GM04504 (cell line): ENCODE measurements at places on chromosomes 4 and X.

GRCh38 chr4:19092797-19093196, 1071.2 kb upstream of the LCORL start:
- no peak for DNase-seq

DNA sequence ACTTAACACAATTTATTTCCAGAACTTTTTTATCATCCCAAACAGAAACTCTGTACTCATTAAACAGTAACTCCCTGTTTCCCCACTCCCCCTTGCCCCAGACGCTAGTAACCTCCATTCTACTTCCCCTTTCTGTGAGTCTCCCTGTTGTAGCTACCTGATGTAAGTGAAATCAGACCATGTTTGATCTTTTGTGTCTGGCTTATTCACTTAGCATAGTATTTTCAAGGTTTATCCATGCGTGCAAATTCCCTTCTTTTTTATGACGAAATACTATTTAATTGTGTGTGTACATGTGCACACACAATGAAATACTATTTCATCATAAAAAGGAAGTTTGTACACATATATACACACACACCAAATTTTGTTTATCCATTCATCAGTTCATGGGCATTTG, 5.2 kb downstream of the PKD2 start:
- no peak for DNase-seq

- no peak for DNase-seq
Measured at GRCh38 chr4:57110640-57111511, 691 bp upstream of the IGFBP7 start.

GRCh38 chr4:34720571-34720970, 1523.7 kb downstream of the ARAP2 start:
- peak; percentile 41 for DNase-seq

DNA sequence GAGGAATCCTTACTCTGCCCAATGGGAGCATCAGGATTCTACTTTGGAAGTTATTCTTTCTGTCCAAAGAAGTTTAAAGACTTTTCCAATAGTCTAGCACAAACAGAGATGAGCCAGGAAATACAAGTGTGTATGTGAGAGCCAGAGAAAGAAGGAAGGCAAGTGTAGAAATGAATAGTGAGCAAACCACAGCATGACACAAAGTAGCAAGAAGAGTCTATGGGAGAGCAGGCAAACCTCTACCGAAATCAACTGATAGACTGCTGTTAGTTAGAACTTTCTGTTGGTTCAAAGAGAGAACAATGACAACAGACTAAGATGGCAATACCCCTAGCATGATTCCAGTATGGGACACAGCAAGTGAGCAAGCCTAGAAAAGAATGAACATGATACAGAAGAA, 16.1 kb upstream of the GPR34 start:
- DNase-seq, result no peak

DNA sequence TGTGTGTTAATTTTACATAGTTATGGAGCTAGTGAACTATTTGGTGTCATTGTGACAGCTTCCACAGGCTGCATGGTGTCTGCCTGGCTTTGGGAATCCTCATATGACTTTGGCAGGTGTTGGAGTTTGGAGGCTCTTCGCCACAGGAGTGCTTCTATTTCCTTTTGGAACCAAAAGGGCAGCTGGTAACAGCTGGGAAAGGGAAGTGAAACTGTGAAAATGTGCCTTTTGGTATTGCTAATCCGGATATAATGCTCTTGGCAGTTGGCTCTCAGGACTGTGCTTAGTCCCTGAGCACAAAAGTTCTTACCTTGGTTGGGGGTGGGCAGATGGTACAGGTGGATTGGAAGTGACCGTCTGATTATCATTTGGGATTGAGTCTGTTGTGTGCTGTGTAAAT, 18.1 kb downstream of the OFD1 start:
- no peak for DNase-seq

DNA sequence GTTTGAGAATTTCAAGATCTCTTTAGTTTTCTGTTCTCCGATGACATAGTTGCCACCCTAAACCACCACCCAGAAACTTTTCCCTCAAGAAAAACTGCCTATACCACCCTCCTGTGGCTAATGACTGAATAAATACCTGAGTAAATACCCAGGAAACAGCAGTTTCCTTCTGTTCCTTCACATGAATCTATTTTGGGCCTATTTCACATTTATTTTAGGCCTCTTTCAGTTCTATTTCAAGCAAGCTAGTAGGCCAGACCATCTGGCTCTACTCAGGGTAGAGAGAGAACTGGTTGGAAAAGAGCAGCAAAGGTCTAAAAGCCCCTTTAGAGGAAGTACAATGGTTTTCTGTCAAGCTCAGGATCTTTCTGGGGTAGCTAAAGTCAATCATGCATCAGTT, 23.4 kb downstream of the ARHGEF9 start:
- DNase-seq, result no peak

- DNase-seq, result no peak
Measured at GRCh38 chrX:129744861-129745321, 6.1 kb downstream of the XPNPEP2 start.

DNA sequence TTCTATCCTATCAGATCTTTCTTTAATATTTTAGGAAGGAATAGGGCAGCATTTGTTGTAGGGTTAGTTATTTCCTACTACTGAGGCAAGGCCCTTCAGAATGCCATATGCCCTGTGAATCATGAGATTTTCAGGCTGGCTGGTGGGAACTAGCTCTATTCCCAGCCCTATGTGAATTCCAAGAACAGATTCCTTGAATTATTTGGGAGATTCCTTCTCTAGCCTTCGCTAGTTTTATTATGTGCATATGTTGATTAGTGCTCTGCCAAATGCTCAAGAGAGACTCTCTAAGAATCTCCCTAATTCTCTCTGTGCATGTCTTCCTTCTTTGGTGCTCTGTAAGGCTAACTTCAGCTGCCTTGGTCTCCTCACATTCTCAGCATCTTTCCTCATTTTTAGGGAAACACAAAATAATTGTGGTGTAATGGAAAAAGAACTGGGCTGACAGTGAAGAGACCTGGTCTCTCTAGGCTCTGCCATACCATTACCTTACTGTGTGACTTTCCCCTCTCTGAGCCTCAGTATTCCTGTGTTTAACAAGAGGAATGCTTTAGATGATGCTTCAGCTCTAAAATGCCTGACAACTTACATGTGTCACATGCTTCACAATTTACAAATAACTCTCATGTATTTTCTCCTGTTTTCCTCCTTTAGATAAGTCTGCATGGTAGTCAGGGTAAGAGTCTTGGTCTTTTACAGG, 79.7 kb downstream of the VMA21 start:
- no peak for DNase-seq

GRCh38 chrX:20500949-20501348, 234.2 kb upstream of the RPS6KA3 start:
- no peak for DNase-seq
